ENCODE measurements at places on chromosomes 6 and 20. TPM values are rescaled to one million over a fixed set of nuclear protein-coding genes. Genes with fewer than 3 reads are reported as not detected.

DNA sequence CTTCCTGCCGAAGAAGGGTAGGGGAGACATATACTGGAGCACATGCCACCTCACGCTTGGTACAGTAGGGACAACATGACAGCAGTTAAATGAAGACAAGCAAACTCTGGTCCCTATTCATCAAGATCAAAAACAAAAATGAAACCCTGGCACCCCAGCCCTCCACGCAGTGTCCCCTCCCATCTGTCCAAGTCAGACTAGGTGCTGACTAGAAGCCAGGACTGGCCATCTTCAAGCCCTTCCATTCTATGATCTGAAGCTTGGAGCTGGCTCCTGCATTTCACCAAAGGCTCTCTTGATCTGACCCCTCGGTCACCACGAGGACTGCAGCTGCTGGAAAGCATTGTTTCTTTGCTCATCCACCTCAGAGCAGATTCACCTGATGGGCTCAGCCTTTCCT lies 158.9 kb upstream of the GGTLC1 start:
- DNase-seq = no peak

Gene KHDRBS2
- 14.0 TPM for total RNA-seq

- DNase-seq = no peak
These were observed 12.4 kb downstream of the WFDC3 start for GRCh38 chr20:45779011-45779915.

DNA sequence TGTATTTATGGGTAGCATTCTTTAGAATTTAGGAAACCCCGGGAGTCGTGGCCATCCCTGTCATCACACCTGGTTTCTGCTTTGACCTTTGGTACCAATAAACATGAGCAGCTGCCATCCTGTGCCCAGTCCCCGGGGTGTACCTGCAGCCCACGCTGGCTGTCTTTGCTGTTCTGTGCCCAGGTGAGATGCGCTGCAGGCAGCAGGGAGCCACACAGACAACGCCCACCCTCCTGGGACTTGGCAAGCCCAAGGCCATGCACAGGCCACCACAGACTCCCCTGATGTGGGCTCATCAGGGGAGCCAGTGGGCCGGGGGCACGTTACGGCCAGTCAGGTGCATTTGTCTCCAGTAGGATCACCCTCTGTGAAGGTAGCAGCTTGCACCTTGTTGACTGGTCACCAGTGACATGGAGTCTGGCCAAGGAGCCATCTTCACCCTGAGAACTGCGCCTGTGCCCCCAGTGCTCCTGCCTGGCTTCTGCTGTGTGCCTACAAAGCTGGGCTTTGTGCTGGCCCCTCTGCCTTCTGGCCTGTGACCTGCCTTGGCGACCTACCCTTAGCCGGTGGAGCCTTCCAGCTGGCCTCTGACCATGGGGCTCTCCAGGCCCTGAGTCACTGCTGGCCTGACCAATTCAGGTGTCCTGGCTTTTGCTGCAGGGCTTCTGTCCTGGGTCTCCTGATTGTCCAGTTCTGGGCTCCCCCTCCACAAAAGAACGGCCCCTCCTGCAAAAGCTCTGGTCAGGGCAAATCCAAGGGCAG lies 14.2 kb upstream of the UNC93A start:
- DNase-seq = no peak

Gene MUC21
- total RNA-seq = not detected

Gene APOM
- total RNA-seq = 2.6 TPM

Gene GSTA2
- not detected for total RNA-seq

GRCh38 chr6:39301606-39302005 lies 12.6 kb downstream of the KCNK17 start:
- peak; percentile 70 for DNase-seq

- DNase-seq = peak; percentile 88
These were observed 24.8 kb downstream of the EPB41L1 start for GRCh38 chr20:36179170-36179945.

Gene TENT5A
- 11.7 TPM for total RNA-seq

Gene TP53TG5
- total RNA-seq = not detected

- no peak for DNase-seq
These were observed 179.0 kb upstream of the FOXA2 start for GRCh38 chr20:22763257-22763906.

- no peak for DNase-seq
These were observed 41.7 kb upstream of the PRELID3B start for GRCh38 chr20:59084041-59084850.

Gene NUP43
- 107 TPM for total RNA-seq

DNA sequence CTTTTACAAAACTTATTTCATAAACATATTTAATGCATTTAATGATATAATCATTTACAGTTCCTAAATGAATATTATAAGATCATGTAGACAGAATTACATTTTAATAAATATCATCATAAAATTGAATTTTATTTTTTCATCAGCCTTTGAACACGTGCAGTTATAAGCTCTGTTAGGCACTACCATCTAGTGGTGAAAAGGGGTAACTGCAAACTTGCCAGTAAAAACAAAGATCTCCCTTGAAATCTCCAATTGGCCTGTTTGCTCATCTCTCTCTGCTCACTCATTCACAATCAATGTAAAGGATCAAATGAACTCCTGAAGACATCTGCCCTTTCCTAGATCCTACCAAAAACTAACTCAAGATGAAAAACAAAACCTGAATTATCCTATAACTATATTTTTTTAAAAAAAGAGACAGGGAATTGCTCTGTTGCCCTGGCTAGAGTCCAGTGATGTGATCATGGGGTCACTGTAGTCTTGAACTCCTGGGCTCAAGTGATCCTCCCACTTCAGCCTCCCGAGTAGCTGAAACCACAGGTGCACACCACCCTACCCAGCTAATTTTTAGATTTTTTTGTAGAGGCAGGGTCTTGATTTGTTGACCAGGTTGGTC lies 31.7 kb downstream of the SAMHD1 start:
- DNase-seq = peak; percentile 66

Gene NR2E1
- 0.25 TPM for total RNA-seq
